ENCODE measurements at places on chromosomes 7 and 10.

DNA sequence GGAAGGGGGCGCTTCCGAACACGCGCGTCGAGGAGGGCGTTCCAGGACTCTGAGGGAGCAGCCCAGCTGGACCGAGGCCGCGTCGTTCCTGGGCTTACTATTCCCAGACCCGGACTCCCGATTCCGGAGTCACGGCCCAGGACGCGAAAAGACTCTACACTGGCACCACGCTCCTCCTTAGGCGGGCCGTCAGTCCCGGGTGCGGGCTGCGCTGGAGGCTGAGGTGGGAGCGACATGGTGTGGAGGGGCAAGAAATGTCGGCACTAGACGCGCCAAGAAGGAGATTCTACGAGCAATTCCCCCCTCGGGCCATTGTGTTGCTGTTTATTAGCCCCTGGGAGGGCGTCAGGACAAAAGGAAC is 584 bp upstream of the RUNDC3B start:
- DNase-seq, result no peak

DNA sequence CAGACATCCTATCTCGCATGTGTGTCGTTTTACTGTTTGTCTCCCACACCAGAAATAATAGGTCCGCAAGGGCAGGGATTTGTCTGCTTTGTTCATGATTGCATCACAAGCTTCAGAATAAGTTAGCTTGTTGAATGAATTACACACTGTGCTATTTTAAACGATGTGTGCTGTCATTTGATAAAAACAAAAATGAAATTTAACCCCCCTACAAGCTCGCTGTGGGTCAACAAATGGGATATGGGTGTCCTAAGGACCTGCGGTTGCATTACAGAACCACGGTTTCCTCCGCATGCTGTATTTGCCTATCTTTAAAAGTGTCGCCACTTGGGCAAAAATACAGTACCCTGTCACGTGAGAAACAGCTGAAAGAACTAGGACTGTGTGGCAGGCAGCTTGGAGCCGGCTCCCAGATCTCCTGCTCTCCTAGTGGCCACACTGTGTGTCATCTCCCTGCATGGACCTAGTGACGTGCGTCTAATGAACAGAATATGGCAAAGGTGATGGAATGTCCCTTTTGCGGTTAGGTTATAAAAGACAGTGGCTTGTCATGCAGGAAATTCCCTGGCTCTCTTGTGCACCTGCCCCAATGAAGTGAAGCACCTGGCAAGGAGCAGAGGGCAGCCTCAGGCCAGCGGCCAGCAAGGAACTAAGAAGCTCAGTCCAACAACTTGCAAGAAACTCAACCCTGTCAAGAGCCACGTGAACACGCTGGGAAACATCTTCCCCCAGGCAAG is 32.9 kb upstream of the CRYGN start:
- DNase-seq, result no peak

DNA sequence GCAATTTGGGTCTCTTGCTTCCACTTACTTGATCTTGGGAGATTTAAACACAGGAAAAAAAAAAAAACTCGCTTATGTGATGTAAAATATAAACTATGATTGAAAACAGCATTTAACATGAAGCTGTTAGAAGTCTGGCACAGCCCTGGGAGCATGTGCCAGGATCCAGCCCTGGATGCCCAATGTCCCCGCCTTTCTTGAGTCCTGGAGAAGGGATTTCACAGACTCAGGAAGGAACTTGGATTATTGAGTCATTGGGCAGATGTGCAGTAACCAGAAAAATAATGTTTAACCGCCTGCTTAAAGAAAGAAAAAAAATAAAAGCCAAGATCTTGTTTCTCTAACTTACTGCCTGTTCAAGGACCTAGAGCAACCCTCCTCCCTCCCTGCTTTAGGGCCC is 3.7 kb upstream of the JCAD start:
- DNase-seq, result peak; percentile 71

- no peak for DNase-seq
These were observed 30.4 kb downstream of the LAMB4 start for GRCh38 chr7:108099713-108100112.

DNA sequence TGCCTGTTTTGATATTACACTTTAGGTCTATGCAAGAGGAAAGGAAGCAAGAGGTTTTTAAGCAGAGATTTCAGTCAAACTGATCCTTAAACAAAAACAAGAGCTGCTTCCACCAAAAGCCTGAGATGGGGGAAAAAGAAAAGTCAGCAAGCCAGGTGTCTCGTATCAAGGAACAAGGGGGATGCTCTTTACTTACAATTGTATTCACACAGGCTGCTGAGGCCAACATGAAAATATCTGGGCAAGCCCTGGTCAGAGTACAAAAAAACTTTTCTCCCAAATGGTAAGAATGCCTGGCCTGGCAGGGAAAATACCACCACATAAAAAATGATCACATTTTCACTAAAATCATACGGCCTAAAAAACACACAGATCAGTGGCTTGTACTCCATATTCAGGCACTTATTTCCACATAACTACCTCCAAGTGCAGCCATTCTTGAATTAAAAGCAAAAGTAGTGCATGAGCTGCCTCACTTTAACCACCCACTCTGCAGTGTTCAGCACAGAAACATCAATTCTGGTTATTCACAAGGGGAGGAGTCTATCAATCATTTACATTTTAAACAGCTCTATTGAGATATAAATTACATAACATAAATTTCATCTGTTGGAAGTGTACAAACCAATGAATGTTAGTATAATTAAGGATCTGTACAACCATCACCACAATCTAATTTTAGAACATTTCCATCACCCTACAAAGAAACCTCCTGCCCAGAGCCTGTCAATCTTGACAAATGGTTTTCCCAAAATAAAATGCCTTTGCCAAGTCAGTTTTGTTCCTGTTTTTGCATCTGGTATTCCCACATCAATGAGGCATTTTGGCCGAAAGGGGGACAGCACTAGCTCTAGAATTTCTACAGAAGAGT is 70.2 kb downstream of the GRB10 start:
- DNase-seq, result no peak

DNA sequence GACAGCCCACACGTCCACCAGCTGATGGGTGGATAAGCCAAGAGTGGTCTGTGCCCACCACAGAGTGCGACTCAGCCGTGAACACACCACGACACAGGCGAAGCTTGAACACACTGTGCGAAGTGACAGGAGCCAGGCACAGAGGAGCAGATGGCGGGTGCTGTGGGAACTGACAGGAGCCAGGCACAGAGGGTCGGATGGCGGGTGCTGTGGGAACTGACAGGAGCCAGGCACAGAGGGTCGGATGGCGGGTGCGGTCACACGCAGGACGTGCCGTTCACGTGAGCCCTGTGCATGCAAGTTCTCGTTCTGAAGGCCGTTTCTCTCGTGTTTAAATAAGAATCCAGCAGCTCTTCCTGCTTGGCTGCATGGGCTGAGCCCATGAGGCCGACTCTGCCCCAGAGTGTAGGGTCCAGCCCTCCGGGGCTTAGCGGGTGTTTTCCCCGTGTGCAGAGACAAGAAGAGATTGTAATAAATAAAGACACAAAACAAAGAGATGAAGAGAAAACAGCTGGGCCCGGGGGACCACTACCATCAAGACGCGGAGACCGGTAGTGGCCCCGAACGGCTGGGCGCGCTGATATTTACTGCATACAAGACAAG is 5.9 kb upstream of the ADAP1 start:
- DNase-seq, result no peak

DNA sequence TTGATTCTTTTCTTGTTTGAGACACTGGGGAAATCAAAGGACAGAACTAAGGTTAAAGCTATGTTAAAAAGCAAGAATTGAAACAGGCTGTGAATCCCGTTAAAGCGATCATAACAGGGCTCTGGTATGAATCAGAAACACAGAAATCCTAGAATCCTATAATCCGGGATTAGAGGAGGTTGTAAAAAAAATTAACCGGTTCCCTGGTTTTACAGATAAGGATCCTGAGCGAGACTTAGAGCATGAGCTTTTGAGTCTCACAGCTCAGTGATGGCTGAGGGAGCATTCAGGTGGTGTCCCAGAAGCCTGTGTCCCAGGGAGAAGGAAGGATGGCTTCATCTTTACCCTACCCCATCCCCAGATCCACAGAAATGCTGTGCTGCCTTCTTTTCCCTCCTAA is 461.3 kb downstream of the PAXIP1 start:
- DNase-seq, result no peak

DNA sequence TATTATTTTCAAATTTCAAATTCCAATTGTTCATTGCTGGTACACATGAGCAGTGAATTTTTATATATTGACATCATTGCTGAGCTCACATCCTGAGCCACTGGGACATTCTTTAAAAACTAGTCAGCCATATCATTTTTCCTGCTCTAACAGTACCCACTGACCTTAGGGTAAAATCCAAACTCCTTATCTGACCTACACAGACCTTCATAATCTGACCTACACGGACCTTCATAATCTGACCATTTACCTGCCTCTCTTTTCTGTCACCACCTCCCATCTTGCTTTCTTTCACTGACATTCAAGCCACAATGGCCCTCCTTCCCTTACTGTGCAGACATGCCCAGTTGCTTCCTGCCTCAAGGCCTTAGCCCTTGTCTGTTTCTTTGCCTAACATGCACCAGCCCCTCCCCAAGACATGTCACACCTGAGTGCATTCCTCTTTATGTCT is 16.1 kb upstream of the CUZD1 start:
- DNase-seq, result no peak

GRCh38 chr10:42874713-42875387 is 92.3 kb downstream of the BMS1 start:
- no peak for DNase-seq

- no peak for DNase-seq
These were observed 20.2 kb downstream of the CREB3L2 start for GRCh38 chr7:137981668-137982067.

- DNase-seq, result no peak
These were observed 12.3 kb upstream of the ECHDC3 start for GRCh38 chr10:11729790-11730315.

DNA sequence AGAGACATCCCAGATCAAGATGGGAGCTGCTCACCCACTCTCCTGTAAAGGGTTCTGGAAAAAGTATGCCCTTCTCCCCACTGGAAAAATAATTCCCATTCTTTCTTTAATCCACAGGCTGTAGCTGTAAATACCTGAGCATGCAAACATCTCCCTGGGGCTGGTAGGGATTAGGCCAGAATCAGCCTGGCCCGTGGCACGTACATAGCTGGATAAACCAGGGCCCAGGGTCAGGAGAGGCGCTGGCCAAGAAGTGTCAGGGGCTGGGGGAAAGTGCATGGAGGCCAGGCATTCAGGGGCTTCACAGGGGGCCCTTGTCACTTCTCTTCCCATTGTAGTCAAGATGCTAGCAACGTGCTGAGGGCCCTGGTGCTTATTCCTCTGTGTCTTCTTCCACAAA is 30.7 kb upstream of the AQP1 start:
- no peak for DNase-seq

GRCh38 chr7:73734619-73735527 is 3.7 kb downstream of the ABHD11 start:
- DNase-seq, result peak; percentile 23

DNA sequence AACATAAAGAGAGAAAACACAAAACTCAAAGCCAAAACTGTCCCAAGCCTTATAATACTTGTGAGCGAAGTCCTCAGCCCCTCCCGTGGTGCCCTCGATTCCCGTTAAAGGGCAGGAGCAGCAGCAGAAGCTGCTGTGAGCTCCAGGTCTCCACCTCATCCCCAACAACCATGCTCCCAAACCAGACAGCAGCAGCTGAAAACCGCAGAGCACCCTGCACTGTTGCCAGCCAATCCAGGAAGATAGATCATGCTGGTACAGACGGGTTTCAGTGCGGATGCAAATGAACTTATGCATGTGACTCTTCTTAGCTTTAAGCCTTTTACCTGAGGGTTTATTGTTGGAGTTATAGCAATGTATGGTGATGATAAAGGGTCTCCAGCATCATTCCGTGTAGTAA is 97.9 kb downstream of the DNAJB6 start:
- no peak for DNase-seq

GRCh38 chr10:123442901-123443300 is 223.3 kb upstream of the GPR26 start:
- no peak for DNase-seq

GRCh38 chr7:99036546-99037111 is 107.3 kb downstream of the SMURF1 start:
- no peak for DNase-seq

- no peak for DNase-seq
These were observed 448.9 kb upstream of the FZD8 start for GRCh38 chr10:36091007-36091406.

DNA sequence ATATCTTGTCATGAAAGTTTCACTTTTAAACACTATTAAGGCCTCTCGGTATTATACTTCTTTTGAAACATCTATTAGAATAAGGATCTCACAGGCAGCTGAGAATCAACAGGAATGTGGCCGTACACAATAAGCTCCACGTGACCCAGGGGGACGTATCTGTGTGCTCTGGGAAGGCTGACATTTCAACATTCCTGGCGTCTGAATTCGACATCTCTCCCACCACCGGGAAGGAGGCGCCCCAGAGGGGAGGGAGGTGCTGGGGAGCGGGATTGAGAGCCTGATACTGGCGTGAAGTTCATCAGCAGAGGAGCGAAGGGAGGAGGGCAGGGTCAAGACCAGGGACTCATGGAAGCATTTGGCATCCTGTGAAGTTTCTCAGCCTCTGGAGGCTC is 401.3 kb downstream of the DNAJB6 start:
- no peak for DNase-seq

DNA sequence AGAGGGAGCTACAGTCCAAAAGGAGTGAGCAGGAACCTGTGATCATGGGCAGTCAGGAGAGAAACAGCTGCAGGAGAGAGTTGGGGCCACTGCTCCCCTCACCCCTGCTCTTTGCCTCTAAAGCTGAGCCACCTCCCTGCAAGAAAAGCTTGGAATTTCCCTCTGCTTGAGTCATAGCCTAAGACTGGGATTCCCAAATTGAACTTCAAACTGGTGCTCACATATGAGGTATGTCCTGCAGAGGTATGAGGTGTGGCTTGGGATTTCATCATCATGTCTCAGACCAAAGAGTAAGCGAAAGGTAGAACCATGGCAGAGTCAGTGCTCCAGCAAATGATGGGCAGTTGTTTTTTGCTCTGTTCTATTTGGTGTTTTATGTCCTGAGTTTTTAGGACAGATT is 237.1 kb upstream of the NRP1 start:
- DNase-seq, result no peak

DNA sequence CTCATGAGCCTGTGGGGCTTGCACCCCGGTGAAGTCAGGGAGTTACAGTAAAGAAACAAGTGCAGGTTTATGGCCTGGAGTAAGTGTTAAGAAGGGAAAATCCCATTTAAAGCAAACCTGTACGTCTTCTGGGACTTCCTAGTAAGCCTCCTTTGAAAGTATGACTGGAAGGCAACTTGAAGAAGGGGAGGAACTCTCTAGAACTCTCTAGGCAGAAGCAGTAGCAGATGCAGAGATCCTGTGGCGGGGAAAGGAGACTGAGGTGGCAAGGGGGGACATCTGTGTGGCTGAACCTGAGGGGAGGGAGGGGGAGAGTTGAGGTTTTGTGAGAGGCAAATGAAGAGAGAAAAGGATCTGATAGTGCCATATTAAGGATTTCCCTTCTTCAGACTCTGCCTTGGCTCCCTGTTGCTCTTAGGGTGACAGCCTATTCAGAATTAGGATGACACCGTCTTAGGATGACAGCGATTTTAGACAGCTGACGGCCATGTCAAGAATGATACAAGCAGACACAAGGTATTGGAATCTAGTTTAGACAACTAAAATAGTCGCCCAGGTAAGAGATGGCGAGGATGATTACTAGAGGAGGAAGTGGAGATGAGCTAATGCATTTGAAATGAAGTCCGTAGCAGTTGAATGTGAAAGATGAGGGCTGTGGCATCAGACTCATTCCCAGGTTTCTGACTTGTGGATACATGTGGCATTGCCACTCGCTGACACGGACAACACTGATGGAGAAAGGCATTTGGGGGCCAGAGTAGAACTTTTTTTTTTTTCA is 29.0 kb downstream of the CUL1 start:
- DNase-seq, result no peak

- DNase-seq, result no peak
These were observed 43.4 kb downstream of the SORBS1 start for GRCh38 chr10:95517536-95518454.

- DNase-seq, result no peak
These were observed 58.4 kb upstream of the MACROH2A2 start for GRCh38 chr10:69994262-69994661.

Measured in AG09309 (cell line).